8988T (cell line): ENCODE measurements at places on chromosomes 12 and 14.

DNA sequence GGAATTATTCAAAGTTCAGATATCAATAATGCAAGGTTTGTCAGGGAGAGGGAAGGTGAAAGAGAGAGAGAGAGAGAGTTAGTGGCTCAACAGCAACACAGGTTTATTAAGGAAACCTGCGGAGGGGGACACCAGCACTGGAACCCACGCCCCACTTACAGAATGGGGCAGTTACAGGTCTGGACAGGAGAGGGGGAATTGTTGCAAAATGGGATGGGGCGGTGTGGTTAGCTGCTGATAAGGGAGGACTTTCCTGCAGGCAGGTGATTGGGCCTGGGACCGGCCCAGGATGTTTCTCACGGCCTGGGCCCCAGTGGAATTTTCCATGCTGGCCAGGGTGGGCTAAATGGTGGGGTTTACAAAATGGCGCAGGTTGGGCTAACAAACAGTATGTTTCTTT lies 278.2 kb upstream of the SLC16A7 start:
- DNase-seq, result no peak

DNA sequence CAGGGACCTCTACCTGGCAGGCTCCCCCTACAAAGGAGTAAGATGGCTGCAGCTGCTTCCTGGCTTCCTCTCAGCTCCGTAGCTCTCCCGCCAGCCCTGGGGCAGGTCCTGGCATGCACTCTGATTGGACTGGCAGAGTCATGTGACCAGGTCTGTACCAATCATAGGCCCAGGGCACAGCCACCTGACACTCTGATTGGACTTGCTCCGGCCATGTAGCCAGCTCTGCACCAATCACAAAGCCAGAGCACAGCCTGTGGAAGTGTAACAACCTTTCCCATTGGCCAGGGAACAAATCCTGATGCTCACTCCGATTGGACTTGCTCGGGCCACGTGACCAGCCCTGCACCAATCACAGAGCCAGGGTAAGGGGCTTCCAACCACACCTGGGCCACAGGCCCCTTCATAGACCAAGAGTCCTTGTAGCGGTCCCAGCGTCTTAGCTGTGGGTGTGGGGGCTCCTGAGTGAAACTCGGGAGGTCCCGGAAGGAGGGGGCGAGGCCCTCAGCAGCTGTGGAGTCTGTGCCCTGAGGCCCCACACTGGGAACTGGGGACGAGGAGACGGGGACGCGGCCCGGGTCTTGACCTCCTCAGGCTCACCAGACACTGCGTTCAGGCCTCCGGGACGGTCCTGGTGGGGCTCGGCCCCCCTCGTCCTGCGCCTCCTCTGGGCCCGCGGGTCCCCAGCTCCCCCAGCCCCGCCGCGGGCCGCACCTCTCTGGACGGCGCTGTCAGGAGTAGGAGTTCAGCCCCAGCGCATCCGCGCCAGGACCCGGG lies 210.6 kb downstream of the ADGRD1 start:
- DNase-seq, result no peak

GRCh38 chr12:62604373-62604772 lies 137.7 kb downstream of the MON2 start:
- no peak for DNase-seq

DNA sequence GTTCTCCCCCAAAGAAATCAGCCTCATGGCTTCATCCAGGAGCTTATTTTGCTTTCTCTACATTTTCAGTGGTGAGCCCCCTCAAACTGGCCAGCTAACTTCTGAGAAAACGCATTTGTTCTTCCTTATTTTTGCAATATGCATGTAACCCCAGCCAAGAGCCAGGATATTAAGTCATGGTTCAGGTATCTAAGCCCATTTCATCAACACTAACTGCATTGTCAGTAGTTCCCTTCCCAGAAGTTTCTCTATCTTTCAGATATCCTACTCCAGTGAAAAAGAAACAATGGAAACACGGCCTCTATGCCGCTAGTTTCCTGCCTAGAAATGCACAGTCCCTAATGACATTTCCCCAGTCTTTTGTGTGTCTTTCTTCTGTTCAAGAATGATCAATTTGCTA lies 102.8 kb upstream of the RASSF8 start:
- DNase-seq, result no peak

- DNase-seq, result no peak
Observed at GRCh38 chr14:100406505-100407131, 83.5 kb downstream of the SLC25A47 start.

- DNase-seq, result no peak
Observed at GRCh38 chr12:58028294-58028693, 86.9 kb downstream of the ATP23 start.

- DNase-seq, result no peak
Observed at GRCh38 chr14:49549881-49550280, 36.3 kb downstream of the RPS29 start.

DNA sequence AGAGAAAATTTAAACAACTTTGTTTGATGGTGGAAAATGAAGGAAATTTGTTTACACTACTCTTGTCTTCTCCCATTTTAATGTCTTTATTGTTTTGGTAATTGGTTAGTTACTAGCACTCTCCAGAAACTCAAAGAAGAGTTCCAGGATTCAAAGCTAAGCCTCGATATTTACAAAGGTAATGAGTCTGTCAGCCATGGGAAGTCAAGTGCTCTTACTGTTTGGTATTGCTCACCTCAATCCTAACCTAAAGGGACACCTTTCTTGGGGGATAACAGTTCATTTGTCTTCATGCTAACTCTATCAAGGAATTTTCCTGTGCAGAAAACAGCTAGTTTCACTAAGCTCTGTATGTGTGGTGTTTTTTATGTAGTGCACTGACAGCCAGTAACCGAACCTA lies 222.9 kb upstream of the LMO3 start:
- no peak for DNase-seq

DNA sequence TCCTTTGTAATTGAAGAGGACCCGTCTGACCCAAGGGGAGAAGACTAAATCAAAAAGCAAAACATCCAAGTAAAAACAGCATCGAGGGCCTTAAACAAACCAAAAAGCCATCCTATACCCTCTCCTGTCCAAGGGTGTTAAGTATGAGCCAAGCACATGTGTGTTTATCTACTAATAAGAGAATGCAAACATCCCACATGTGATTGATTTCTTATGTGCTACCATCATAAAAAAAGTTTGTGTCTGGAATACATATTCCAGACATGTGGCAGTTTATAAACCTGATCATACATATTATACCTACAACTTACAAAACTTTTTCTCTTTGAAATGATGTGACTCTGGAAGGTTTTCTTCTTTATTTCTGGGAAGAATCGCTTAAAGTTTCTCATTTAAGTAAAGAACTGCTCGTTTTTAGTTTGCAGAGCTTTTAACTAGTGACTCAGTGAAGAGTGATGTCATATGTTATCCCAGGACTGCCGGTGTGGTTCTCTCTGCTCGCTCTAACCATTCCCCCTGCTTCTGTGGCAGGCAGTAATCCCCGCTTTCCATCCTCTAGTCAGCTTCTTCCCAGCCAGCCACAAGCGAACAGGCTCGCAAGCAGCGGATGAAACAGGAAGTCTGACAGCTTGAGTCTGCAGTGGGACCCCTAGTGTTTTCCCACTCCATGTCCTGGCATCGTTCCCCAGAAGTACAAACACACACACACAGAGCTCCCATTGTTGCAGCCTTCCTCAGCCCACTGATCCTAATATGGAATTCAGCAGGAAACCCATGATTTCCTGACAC lies 431 bp upstream of the RHOJ start:
- DNase-seq, result no peak

- DNase-seq, result no peak
Observed at GRCh38 chr12:13962699-13963098, 18.7 kb downstream of the GRIN2B start.

DNA sequence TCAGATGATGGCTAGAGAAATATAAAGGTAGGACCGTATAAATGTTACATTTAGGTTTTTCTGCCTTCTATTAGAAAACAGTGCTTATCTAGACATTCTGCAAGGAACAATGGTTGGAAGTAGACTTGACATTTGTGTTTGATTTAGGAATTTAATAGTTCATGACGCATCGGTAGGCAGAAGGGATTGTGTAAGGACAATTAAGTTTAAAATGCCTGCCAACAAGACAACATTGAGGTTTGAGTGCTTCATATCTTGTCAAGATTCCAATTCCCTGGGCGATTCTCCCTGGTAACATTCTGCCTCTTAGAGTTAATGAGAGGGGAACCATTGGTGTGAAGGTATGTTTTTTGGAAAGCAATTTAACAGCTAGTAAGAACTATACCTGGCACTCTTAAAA lies 186.8 kb upstream of the RBM19 start:
- DNase-seq, result no peak

DNA sequence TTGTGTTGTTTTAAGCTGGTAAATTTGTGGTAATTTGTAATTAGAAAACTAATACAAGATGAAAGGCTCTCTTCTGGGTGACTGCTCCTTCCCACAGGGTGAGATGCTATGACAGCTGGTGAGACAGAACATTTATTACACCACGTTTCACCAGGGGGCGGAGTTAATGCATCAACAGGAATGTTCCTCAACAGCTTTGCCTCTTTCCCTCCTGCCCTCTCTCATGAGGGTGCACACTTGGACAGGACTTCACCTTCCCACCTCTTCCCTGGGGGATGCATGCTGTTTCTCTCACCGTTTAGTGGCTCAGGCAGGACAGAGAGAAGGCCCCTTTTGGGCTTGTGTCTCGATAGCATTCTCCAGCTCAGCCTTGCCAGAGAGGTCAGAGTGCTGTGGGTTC lies 13.4 kb upstream of the PPP1R1A start:
- no peak for DNase-seq

GRCh38 chr12:122350141-122350848 lies 72.2 kb downstream of the CLIP1 start:
- DNase-seq, result no peak

GRCh38 chr14:70721542-70721941 lies 79.8 kb downstream of the TTC9 start:
- DNase-seq, result no peak

DNA sequence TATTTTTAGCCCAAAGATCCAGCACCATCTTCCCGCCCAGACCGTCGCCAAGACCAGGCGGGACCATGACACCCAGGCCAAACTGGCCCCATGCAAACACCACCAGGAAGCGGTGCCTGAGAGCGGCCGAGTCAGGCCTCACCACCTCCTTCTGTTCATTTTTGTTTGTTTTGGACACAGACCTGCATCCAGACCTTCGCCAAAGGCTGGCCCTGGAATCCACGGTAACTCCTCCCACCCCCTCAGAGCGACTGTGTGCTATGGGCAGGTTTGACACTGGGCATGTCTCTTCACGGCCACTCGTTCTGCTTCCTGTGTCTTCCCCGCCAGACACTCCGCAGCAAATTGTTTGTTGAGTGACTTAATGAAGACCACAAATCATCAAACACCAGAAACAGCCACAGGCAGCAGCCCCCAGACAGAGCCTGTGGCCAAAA lies 47.1 kb downstream of the NCOR2 start:
- no peak for DNase-seq

- no peak for DNase-seq
Observed at GRCh38 chr14:94295360-94296180, 2.5 kb upstream of the SERPINA10 start.

GRCh38 chr12:52691076-52691840 lies 11.1 kb upstream of the KRT1 start:
- no peak for DNase-seq

DNA sequence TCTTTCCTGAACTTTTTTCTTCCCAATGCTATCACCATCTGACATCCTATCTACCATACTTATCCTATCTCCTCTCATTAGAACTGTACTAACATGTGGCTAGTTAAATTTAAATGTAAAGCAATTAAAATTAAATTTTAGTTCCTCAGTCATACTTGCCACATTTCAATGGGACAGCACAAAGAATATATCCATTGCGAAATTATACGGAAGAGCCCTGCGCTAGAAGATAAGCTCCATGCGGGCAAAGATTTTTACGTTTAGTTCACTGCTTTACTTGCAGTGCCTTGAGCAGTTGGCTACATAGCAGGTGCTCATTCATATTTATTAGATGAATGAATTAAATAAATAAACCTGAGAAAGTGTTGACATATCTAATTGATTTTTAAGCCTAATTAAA lies 33.1 kb downstream of the SEC23A start:
- no peak for DNase-seq

DNA sequence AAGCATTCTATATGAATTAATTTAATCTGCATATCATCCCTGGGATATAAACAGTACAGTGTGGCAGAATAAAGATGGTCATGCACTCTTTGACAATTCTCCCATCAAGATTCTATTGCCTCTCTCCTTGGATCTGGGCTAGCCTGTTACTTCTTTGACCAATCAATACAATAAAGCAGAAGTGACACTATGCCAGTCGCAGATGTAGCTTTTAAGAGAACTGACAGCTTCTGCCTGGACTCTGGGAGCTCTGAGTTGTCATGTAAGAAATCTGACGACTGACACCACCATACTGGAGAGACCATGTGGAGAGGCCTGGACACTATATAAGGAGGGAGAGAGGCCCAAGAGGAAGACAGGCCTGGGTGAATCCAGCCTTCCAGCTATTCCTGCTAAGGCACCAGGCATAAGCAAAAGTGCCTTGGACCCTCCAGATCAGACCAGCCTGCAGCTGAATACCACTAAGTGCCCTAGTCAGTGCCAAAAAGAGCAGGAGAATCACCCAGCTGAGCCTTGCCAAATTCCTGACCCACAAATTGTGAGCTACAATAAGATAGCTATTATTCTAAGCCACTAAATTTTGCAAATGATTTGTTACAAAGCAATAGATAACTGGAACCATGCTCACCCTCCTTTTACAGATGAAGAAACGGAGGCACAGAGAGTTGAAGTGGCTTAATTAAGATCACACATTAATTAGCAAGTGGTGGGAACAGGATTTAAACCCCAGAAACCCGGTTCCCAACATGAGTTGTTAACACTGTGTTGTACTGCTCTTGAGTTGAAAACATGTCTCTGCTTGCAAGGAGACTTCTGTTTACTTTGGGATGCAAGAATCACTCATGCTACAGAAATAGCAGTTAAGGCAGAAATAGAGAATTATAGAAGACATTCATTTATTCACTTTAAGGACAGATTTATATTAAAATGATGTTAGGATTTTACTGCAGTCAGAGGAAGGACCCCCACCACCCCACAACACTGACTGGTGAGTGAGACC lies 84.6 kb downstream of the RIN3 start:
- no peak for DNase-seq

- DNase-seq, result no peak
Observed at GRCh38 chr14:76828339-76829012, 2.3 kb downstream of the LRRC74A start.

- no peak for DNase-seq
Observed at GRCh38 chr12:128269181-128269591, 2.2 kb downstream of the TMEM132C start.

DNA sequence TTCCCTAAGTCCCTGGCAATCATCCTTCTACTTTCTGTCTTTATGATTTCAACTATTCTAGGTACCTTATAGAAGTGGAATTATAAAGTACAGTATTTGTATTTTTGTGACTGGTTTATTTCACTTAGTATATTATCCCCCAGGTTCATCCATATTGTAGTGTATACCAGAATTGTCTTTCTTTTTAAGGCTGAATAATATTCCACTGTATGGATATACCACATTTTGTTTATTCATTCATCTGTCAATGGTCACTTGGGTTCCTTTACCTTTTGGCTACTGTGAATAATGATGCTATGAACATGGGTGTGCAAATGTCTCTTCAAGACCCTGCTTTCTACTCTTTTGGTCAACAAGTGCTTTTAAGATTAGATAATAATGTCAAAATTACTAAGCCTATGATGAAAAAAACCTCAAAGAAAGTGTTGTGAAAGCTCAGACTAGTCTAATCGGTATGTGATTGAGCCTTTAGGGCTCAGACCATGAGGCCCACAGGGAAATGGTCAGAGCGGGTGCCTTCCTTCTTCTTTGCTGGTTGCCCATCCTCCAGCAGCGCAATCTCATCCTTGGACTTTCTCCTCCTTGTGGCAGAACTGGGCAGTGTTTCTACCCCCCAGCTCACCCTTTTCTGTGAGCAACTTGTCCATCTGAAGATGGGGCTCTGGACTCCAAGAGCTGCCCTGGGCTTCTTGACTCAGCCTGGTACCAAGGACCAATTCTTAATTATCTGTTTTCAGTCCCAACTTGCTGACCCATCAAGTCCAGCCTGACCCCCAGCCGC lies 105.4 kb downstream of the TTC8 start:
- no peak for DNase-seq
